ENCODE measurements at places on chromosomes 13 and 19.

- DNase-seq, result no peak
These were observed 39.3 kb upstream of the RGCC start for GRCh38 chr13:41418027-41418426.

GRCh38 chr19:21432590-21432989, 35.7 kb downstream of the ZNF493 start:
- no peak for DNase-seq

GRCh38 chr13:97423300-97424045, 10.5 kb upstream of the RAP2A start:
- no peak for DNase-seq

- DNase-seq, result no peak
These were observed at the start of gene SIGLEC10 for GRCh38 chr19:51417107-51417809. TSS of gene SIGLEC10 (minus strand) at chr19:51417642. CDS start at chr19:51417581, 61 bp downstream.

DNA sequence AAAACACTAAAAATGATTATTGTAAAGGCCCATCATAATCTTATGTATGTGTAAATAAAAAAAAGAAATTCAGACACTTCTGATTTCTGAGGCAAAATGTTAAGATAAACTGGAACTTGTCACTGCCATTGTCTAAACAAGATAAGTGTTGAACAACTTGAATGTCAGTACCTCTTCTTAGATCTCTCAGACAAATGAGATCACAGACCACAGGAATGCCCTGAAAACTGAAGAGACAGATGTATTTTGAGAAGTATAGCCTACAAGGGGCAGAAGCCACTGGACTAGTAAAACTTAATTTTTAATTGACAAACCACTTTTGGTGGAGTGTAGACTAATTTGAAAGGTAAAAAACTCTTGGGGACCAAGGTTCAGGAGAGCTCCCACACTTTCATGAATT, 375.5 kb upstream of the SLITRK5 start:
- DNase-seq, result no peak

GRCh38 chr19:35963514-35963913, 27.3 kb downstream of the LRFN3 start:
- DNase-seq, result peak; percentile 21

- DNase-seq, result no peak
These were observed 46.1 kb upstream of the MAP3K10 start for GRCh38 chr19:40144947-40145748.

DNA sequence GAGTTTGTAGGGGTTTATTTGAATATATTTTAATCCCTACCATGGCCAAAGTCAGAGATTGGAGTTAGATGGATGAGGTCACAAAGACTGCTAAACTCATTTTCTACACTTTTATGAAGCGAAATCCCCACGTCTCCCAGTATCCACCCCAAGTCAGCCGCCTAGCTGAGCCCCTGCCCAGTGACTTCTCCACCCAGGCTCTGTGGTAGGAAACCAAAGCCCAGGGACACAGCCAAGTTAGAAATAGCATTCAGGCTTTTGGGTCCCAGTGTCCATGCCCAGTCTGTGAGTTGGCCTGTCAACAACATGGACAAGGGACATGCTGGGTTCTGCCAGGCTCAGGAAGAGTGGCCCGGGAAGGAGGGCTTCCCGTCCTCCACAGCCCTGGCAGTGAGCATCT, 474.0 kb downstream of the FOXO1 start:
- no peak for DNase-seq

DNA sequence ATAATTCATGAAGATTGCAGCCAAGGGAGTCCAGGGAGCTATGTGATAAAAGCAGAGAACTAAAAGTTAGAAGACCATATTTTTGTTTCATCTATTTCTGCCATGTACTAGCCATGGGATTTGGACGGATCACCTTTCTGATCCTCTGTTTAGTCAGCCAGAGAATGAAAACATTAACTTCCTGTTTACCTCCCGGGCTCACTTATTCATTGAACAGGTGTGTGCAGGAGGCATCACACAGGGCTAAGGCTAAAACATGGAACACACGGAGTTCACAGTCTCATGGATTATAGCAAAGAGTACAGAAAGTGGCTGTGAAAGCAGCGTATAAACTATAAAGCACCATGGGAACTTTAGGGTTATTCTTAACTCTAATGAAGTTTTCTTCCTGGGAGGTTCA, 96.8 kb downstream of the GPR12 start:
- peak; percentile 40 for DNase-seq

DNA sequence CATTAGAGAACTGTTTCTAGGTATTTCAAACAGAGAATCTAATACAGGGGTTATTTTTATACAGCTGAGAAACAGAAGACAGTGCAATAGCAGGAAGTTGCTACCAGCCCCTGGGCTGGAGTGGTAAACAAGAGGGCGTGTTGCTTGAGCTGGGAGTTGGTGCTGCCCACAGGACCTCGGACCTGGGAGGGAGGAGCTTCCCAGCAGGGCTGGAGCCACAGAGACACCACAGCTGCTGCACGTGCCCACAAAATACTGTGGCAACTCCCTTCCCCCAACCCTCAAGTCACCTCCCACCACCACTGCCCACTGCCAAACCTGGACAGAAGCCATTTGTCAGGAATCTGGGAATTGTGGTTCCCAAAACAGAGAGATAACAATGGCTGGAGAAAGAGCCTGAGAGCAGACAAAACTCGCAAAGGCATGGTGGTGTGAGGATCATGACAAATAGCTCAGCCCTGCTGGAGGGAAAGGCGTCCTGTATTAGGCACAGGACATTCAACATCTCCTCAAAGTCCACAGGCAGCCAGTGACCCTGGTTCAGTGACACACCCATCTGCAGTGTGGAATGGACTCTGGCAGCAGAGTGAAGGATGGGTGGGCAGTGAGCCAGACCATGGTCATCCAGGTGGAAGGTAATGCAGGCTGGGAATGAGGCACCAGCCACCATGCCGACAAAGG, 57.2 kb downstream of the SPATA13 start:
- no peak for DNase-seq

- no peak for DNase-seq
These were observed 504 bp upstream of the VWA8 start for GRCh38 chr13:41961466-41961760.

DNA sequence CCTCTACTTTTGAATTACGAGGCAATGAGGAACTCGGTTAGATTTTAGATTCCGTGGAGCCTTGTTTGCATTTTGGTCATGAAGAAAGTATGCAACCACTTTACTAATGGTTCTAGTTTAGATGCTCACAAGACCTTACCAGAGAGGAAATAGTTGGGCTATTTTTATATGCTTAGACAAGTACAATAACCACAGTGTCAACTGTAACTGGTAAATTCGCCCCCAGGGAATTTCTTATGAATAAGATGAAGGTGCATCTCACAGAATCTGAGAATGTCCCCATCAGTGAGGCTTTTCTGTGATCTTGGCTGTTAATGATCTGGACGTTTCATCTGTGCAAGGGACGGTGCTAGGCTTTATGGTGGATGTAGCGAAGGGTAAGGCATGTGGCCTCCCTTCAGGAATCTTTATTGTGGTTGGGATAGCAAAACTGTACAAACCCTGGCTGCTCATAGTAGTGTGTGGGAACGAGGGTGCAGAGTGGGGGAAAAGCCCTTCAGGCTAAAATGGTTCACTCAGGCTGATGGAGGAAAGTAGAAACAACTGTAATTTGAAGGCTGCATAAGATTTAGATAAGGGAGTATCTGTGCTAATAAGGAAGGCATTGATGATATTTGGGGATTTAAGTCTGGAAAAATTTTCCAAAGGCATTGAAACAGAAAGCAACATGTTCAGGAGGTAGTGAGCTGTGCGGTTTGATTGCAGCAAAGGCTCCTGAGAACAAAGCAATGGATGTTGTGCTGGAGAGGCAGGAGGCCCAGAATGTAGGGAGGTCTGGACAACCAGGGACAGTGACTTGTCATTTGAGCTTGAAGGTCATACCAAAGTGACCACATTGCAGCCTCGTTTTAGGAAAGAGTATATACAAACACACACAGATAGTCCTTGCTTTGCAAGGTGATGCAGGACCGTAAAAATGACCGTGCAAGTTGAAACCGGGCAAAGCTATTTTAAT, 28.4 kb downstream of the UBAC2 start:
- DNase-seq, result no peak

GRCh38 chr19:57110592-57111328, 9.0 kb upstream of the USP29 start:
- DNase-seq, result peak; percentile 4

DNA sequence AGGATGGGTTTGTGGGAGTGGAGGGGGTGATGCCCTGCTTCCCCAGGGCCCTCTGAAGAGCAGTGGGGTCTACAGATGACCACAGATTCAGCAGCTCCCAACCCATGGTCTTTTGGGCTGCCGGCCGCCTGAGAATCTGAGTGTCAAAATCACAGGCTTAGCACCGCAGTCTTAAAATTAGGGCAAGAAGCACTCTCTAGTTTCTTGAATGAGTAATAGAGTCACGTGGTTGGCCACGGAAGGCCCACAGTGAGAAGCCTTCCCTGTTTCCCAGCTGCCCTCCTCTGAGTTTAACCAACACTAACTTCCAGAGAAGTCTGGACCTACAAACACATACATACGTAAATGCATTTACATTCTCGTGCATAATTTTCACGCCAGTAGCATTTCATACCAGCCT, 5.2 kb downstream of the PRMT1 start:
- DNase-seq, result no peak

- DNase-seq, result no peak
These were observed 44.4 kb downstream of the TSHZ3 start for GRCh38 chr19:31304831-31305312.

DNA sequence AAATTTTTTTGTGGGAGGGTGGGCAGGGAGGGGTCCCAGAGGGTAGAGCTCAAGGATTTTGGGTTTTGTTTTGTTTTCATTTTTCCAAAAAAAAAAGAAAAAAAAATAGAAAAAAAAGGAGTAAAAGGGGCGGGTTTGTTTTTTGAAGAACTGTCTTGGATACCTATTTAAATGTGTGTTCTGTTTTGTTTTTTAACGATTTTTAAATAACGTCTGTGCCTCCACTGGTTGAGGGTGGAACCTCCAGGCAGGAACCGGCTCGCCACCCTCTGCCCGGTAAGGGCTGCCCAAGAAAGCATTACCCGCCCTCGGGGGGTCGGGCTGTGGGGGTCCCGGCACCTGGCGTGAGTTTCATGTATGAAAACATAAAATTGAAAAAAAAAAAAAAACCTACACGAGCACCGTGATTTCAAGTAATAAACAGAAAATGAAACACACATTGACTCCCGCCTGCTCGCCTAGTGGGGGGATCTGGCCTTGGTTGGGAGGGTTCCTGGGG, 10.4 kb downstream of the MIDN start:
- DNase-seq, result no peak

GRCh38 chr19:44055870-44056269, 4.0 kb downstream of the ZNF223 start:
- DNase-seq, result no peak
